ENCODE measurements at places on chromosomes 11 and 22. TPM values are rescaled to one million over a fixed set of nuclear protein-coding genes. Genes with fewer than 3 reads are reported as not detected.

- DNase-seq = no peak
Measured at GRCh38 chr11:45553383-45553936, 112.0 kb downstream of the CHST1 start.

The GLB1L2 gene
- polyA plus RNA-seq = 22.6 TPM

- DNase-seq = no peak
Measured at GRCh38 chr11:9020916-9021315, 17.1 kb upstream of the NRIP3 start.

GRCh38 chr11:27211370-27212127 is 151.5 kb downstream of the CCDC34 start:
- DNase-seq = no peak

- DNase-seq = no peak
Measured at GRCh38 chr11:103862094-103862801, 174.2 kb upstream of the DDI1 start.

GRCh38 chr11:32279672-32280071 is 155.7 kb downstream of the WT1 start:
- no peak for DNase-seq

The MMP8 gene
- polyA plus RNA-seq = 0.05 TPM

The NAALADL1 gene
- polyA plus RNA-seq = 17.4 TPM

DNA sequence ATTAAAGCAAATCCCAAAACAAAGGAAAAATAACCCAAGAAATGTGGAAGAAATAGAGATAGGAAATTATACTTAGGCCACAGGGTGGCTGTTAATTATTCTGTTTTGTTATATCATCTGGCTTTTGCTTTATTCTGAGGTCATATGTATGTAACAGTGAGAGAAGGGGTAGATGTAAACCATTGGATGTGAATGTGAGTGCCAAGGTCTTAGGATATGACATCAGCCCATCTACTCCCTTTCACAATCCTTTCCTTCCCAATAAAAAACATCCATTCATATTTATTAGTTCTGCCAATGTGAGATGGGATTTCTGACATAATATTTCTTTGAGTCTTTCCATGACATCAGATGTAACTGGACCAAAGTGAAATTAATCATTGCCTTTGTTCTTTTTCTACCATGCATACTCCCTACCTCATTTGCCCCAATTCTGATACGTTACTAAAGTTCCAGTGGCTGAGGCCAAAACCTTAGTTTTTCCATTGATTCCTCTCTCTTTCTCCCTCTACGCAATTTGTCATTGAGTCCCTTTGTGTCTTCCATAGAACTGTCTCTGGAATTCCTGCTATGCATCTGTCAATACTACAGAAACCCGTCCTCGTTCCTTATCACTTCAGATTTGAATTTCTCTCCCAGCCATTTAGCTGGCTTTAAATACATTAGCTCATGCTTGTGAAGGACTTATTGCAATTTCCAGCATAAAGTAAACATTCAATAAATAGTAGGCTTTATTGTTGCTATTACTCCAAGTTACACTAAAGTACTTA is 170.3 kb downstream of the ARHGAP42 start:
- no peak for DNase-seq

The CAVIN3 gene
- 22.8 TPM for polyA plus RNA-seq

The UBQLN3 gene
- not detected for polyA plus RNA-seq

The PRG3 gene
- 1.2 TPM for polyA plus RNA-seq

- no peak for DNase-seq
Measured at GRCh38 chr22:48737461-48738203, 1090.0 kb downstream of the BRD1 start.

GRCh38 chr11:116108161-116108560 is 603.9 kb upstream of the CADM1 start:
- no peak for DNase-seq

GRCh38 chr11:64252003-64252872 is 908 bp downstream of the PLCB3 start:
- no peak for DNase-seq
